ENCODE measurements at places on chromosomes 1 and 21. TPM values are rescaled to one million over a fixed set of nuclear protein-coding genes. Genes with fewer than 3 reads are reported as not detected.

Gene AVPR1B
- not detected for total RNA-seq

Gene TTLL7
- 91.1 TPM for total RNA-seq

Gene RNU1-3
- under 0.01 TPM for total RNA-seq

Gene C1QTNF12
- total RNA-seq, result 2.5 TPM

Gene IGSF21
- 14.3 TPM for total RNA-seq

Gene EPHA8
- 33.2 TPM for total RNA-seq

Gene TSPEAR
- not detected for total RNA-seq

Gene KCND3
- total RNA-seq, result 16.2 TPM

Gene CXADR
- total RNA-seq, result 57.9 TPM

Gene TFF2
- total RNA-seq, result not detected

Gene CELA2B
- not detected for total RNA-seq

Gene METTL13
- 33.4 TPM for total RNA-seq

Gene KRTAP10-6
- not detected for total RNA-seq

Gene OR10J1
- total RNA-seq, result not detected

Gene CYP4Z1
- total RNA-seq, result 0.33 TPM

Gene CD1E
- total RNA-seq, result not detected

Gene ANGPTL3
- total RNA-seq, result 0.33 TPM

Gene CLCA2
- total RNA-seq, result 1.3 TPM

Gene CD5L
- total RNA-seq, result not detected

Gene IL12RB2
- 1.1 TPM for total RNA-seq

Gene KLHDC8A
- total RNA-seq, result 20.7 TPM

Gene OPRD1
- 5.2 TPM for total RNA-seq

Gene SLC25A34
- total RNA-seq, result 3.4 TPM

Gene CR1
- 2.2 TPM for total RNA-seq

Gene KRTAP10-3
- total RNA-seq, result not detected

Gene CFAP45
- total RNA-seq, result not detected

Gene HSD3B2
- not detected for total RNA-seq

Gene S100A2
- total RNA-seq, result 2.3 TPM

Gene HES5
- total RNA-seq, result 65.1 TPM

Gene ELF3
- 59.8 TPM for total RNA-seq

Gene AQP10
- total RNA-seq, result not detected

Gene KPRP
- not detected for total RNA-seq

Gene CLCC1
- total RNA-seq, result 49.7 TPM

Gene EXTL2
- 35.7 TPM for total RNA-seq

Gene ABCA4
- total RNA-seq, result 113 TPM

Gene ZNF669
- total RNA-seq, result 14.3 TPM

Gene ZNF593
- total RNA-seq, result 11.1 TPM

Gene AMPD1
- 0.71 TPM for total RNA-seq

Gene INKA2
- total RNA-seq, result 5.1 TPM

Gene LCE1D
- total RNA-seq, result not detected

Gene GJA9
- not detected for total RNA-seq

Gene UBE2U
- total RNA-seq, result 0.33 TPM

Gene ANKRD65
- 8.1 TPM for total RNA-seq

Gene RUNX3
- total RNA-seq, result 0.49 TPM

Gene FALEC
- total RNA-seq, result not detected

Gene MTHFR
- total RNA-seq, result 43.3 TPM

Gene GNAT2
- 21.8 TPM for total RNA-seq

Gene PRRX1
- 100 TPM for total RNA-seq

Gene LRRC8B
- 26.4 TPM for total RNA-seq

Gene TMEM79
- 3.7 TPM for total RNA-seq

Gene ZNF697
- total RNA-seq, result 18.4 TPM

Gene FAM72B
- 3.7 TPM for total RNA-seq

Gene MPZ
- total RNA-seq, result 19.4 TPM

Gene DCDC2B
- not detected for total RNA-seq

Gene METTL18
- 12.3 TPM for total RNA-seq

Gene SLAMF7
- total RNA-seq, result 0.22 TPM

Gene KCNJ9
- 4.1 TPM for total RNA-seq

Gene KRTAP21-2
- not detected for total RNA-seq
